GM23338 (cell line): ENCODE measurements at places on chromosomes 2 and 18. TPM values are rescaled to one million over a fixed set of nuclear protein-coding genes. Genes with fewer than 3 reads are reported as not detected.

Gene SATB2
- 5.7 and 6.0 TPM in 2 replicates for total RNA-seq

Gene ASPRV1
- total RNA-seq, result 0.82 and 1.4 TPM in 2 replicates

Gene KLHL30
- total RNA-seq, result 0.07 TPM in 1 of 2 replicates, not detected in the other

Gene EVA1A
- total RNA-seq, result 7.9 and 8.5 TPM in 2 replicates

Gene KIF5C
- 46.5 and 49.1 TPM in 2 replicates for total RNA-seq

Gene TFPI
- 0.58 and 1.8 TPM in 2 replicates for total RNA-seq

DNA sequence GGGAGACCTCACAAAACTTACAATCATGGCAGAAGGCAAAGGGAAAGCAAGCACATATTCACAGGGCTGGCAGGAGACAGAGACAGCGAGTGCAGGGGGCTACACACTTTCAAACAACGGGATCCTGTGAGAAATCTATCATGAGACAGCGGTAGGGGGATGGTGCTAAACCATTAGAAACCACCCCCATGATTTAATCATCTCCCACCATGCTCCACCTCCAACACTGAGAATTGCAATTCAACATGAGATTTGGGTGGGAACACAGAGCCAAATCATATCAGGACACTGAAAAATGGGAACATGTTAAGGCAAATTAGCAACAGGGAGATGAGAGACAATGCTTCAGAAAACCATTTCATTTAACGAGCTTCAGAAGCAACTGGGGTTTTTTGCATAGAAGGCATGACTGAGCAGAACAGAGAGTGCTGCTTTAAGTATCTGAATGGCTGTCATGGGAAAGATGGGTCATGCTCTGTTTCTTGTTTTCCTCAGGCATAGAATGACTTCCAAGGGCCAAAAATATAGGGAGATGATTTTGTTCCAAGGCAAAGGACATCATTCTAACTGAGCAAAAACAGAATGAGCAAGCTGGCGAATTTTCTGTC, 100.8 kb upstream of the MAP2 start:
- DNase-seq, result no peak

- no peak for DNase-seq
Observed at GRCh38 chr2:128996078-128996477, 677.4 kb upstream of the HS6ST1 start.

- no peak for DNase-seq
Observed at GRCh38 chr2:85175369-85176299, 42.4 kb downstream of the TCF7L1 start.

DNA sequence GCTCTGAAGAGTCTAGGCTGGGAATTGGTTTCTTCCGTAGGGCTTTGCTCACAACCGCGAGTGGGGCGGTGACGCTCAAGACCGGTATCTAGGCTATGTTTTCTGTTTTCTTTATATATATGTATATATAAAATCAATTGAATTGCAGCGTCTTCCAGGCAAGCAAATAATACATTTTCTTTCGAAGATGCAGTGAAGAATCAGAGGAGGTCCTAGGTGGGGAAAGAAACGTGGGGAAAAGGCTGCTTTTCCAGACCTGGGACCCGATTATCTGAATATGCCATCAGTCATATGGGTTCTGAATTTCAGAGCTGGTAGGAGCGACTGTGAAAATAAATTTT, 714 bp upstream of the SCN9A start:
- no peak for DNase-seq

DNA sequence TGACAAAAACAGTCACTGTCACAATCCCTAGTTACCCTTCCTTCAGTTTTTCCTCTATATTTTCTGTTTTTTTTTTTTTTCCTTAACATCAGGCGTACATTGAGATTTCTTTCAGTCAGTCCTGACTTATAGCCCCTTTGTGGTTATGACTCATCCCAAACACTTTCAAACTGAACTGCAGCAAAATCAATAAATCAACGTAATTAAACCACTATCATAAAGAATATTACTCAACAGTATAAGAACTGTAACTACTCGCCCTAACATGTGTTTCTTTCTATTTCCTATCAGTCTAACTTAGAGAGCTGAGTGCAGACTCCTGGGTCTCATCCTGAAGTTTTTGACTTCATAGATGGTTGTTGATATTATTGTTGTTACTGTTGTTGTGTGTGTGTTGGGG, 523.5 kb downstream of the LRRTM4 start:
- no peak for DNase-seq

- peak; percentile 19 for DNase-seq
Observed at GRCh38 chr2:60834270-60834717, 47.1 kb upstream of the REL start.

DNA sequence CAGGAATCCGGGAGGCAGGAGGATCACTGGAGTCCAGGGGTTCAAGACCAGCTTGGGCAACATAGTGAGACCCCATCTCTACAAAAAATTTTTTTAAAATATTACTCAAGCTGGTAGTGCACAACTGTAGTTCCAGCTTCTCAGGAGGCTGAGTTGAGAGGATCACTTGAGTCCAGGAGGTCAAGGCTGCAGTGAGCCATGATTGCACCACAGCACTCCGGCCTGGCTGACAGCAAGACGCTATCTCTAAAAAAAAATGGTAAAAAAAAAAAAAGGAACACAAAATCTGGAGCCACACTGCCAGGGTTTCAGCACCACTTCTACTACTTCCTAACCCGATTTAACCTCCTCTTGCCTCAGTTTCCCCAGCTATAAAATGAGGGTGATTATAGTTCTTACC, 57.0 kb downstream of the STEAP3 start:
- DNase-seq, result no peak

DNA sequence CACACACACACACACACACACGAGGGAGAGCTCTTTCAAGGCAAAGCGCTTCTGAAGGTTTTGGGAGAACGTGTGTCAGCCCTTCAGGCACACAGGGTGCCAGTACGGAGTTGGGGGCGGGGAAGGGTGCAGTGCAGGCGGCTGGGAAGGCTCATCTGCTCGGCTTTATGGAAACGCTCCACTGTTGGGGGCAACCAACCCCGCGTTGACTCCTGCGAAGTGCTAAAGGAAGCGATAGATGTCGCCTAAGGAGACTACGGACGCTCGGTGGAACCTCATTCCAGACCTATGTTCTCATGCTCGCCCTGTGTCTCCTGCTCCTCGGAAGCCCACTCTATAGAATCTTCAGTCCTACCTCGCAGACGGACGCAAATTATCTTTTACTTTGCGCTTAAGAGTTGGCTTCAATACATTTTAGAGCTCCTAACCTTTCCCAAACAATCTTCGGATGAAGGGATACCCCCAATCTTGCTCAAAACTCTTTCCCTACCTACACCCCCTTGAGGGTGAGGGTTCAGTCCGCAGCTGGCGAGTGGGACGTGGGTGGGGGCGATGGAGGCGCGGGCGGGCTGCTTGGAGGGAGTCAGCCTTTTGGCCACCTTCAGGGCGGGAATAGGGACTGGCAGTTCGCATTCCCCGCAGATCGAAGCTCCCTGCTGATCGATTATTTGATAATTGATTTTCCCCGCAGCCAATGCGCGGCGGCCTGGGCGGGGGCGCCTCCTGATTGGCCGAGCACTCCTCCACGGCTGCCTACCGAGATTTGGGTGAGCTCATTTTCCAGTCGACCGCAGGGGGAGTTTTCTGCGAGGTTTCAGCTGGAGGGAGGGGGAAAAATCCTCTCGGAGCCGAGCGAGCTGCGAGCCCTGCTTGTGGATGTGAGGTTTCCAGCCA, 1.9 kb upstream of the MEIS1 start:
- DNase-seq, result peak; percentile 95

DNA sequence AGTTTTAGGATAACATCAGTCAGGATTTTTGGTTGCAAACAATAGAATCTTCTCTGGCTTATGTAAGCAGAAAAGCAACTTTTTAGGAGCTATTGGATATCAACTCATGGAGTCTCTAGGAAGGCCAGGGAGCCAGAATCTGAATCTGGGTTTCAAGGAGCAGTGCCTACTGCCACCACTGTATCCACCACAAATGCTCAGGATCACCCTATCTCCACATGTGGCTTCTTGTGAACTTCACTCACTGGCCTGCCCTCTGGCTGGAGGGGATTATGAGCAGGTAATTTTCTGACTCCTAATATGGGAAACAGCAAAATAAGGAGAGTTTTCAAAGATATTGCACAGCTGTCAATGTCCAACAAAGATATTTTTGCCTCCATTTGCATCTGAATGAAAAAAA, 142.9 kb downstream of the PKP4 start:
- DNase-seq, result no peak

- DNase-seq, result no peak
Observed at GRCh38 chr2:34001557-34001956, 402.5 kb upstream of the FAM98A start.

GRCh38 chr2:173191601-173192000, 116.0 kb downstream of the MAP3K20 start:
- peak; percentile 81 for DNase-seq

GRCh38 chr2:25255745-25256487, 85.8 kb downstream of the DNMT3A start:
- DNase-seq, result no peak

DNA sequence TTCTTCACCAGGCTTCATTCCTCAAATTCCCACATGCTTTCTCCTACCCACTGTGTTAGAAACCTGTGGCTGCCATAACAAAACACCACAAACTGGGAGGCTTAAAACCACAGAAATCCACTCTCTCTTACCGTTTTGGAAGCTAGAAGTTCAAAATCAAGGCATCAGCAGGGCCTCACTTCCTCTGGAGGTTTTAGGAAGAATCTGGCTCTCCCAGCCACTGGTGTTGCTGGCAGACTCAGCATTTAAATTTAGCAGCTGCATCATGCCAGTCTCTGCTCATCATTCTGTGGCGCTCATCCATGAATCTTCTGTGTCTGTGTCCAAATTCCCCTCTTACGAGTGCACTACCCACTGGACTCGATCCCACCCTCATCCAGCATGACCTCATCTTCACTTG, 248.5 kb downstream of the ZNF516 start:
- no peak for DNase-seq

DNA sequence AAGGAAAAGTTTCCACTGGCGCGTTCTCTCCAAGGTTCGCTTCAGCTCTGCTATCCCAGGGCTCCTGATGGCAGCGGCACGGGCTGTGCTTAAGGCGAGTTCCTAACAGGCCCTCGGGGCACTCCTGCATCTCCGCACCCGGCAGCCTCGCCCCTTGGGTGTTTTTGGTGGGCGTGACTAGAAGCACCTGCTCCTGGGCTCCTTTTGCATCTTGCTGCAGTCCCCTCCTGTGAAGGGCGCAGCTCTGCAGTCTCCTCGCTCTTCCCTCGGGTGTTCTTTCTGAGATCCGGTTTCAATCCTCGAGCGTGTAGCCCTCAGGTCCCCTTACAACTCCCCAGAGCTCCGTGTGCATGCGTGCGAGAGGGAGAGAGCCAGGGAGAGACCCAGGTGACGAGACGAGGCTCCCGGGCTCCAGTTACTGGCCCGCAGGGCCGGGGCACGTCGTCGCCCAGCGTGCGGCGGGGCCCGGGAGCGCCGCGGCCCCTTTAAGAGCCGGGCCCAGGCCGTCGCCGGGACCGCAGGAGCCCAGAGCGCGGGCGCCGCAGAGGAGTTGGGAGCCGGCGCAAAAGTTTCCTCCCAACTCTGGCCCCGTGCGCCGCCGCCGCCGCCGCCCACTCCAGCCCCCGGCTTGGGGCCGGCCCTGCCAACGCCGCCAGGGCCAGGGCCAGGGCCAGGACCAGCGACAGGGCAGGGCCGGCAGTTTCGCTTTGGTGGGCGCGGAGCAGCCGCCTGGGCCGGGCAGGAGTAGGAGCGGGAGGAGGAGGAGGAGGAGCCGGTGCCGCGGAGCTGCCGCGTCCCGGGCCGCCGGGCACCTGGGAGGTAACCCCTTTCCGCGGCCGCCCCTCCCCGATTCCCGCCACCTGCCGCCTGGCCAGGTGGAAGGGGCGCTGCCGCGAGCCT, at the start of gene PARD3B:
TSS of gene PARD3B (plus strand) at position 515 of the 900 bp plus-strand sequence. CDS start 525 bp downstream, outside the sequence.
- DNase-seq, result peak; percentile 86
